ENCODE measurements at places on chromosomes 4 and X.

GRCh38 chr4:73653695-73654106, 33.5 kb upstream of the RASSF6 start:
- DNase-seq, result peak; percentile 53

- peak; percentile 6 for DNase-seq
These were observed 4.0 kb downstream of the TCEAL8 start for GRCh38 chrX:103250977-103251376.

GRCh38 chr4:110898290-110898689, 275.4 kb upstream of the PITX2 start:
- no peak for DNase-seq

DNA sequence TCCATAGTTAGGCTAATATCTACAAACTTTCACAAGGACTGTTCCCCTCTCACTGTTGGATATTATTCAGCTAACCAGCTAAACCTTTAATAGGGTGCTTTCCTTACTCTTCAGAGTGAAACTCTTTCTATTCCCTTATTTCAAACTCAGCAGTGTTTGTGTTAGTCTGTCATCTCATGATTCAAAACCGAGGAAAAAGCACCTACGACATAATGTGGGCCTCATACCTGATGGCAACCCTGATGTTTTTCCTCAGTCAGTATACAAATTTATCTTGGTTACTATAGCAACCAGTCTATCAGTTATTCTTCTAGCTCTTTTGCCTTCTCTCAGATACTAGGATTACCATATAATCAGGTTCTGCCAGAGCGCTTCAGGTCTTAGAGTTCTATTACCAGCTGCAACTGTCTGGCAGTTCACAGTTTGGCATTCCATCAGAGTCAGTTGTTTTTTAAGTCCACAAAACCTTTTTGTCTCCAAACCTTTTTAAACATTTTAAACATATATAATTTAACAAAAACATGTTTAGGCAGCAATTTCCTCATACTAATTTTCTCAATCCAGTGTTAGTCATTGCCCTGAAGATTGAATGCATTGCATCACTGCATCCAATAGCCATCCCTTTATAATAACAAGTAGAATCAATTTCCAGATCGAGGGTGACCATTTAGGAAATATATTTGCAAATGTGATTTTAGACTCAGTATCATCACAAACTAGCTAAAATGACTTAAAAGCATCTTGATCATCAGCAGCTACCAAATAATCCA, 7.4 kb downstream of the WDR44 start:
- peak; percentile 20 for DNase-seq

GRCh38 chr4:37324546-37324945, 80.0 kb downstream of the NWD2 start:
- no peak for DNase-seq

GRCh38 chr4:6999172-7000086, 43.7 kb upstream of the TADA2B start:
- DNase-seq, result peak; percentile 72

DNA sequence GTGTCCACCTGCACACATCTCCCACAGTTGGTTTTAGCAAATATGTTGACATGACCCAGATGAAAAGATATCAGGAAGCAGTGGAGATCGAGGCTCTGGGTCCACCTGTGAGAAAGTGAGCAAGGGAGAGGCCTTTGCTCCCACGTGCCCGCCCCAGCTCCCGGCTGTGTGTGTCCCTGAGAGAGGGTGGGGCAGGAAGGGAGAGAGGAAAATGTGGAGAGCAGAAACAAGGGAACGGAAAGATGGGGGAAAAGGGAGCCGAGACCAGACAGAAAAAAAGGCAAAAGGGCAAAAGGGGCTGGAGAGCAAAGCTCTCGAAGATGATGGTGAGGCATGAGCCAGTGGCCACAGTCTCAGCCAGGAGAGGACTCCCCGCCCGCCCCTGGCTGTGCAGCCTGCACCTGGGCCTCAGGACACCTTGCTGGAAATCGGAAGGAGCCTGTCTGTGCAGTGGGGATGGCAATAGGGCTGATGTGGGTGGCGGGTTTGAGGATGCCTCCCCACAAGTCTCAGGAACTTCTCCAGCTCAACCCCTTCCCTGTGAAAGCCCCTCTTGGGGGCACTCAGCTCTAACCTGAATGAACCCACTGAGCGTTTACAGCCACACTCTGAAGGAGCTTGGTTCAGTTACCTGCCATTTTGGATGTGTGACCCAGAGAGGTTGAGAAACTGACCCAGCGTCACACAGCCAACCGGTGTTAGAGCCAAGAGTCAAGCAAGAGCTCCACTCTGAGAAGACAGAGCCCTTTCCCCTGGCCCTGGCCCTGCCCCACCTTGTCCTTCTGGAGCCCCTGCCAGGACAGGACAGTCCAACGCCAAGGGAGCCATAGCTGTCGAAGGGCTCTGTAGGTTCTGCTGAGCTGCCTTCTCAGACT, 20.3 kb upstream of the MSX1 start:
- no peak for DNase-seq

DNA sequence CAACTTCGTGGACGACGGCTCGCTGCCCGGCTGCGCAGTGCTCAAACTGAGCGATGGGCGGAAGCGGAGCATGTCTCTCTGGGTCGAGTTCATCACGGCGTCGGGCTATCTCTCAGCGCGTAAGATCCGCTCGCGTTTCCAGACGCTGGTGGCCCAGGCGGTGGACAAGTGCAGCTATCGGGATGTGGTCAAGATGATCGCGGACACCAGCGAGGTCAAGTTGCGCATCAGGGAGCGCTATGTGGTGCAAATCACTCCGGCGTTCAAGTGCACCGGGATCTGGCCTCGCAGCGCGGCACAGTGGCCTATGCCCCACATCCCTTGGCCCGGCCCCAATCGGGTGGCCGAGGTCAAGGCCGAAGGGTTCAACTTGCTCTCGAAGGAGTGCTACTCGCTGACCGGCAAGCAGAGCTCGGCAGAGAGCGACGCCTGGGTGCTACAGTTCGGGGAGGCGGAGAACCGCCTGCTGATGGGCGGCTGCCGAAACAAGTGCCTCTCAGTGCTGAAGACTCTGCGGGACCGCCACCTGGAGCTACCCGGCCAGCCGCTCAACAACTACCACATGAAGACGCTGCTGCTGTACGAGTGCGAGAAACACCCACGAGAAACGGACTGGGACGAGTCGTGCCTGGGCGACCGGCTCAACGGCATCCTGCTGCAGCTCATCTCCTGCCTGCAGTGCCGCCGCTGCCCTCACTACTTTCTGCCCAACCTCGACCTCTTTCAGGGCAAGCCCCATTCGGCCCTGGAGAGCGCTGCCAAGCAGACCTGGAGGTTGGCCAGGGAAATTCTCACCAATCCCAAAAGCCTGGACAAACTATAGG, 1.5 kb downstream of the MAB21L2 start:
- DNase-seq, result no peak

DNA sequence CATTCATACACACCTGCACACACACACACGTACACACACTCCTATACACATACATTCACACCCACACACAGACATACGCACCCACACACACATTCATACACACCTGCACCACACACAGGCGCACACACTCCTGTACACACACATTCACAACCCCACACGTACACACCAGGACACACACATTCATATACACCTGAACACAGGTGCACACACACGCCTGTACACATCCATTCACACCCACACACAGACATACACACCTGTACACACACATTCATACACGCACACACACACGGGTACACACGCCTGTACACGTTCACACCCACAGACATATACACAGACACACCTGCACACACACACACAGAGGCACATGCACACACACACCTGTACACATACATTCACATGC, 53.0 kb upstream of the PPP2R3B start:
- DNase-seq, result no peak

DNA sequence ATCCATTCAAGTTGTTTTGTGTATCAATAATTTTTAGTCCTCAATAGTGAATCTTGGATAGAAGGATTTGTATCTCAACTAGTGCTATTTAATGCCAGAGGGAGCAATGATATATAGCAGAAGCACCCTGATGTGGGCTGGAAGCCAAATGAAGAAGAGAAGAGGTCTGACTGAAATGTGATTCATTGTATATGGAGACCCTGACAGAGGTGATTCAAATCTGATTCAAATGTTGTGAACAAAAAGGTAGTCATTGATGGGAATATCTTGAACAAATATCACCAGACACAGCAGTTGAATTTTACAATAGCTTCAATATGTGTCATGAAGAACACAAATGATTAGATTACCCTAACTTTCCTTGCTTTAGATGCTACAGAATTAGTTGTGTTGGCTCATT, 27.5 kb upstream of the SULT1B1 start:
- peak; percentile 26 for DNase-seq

DNA sequence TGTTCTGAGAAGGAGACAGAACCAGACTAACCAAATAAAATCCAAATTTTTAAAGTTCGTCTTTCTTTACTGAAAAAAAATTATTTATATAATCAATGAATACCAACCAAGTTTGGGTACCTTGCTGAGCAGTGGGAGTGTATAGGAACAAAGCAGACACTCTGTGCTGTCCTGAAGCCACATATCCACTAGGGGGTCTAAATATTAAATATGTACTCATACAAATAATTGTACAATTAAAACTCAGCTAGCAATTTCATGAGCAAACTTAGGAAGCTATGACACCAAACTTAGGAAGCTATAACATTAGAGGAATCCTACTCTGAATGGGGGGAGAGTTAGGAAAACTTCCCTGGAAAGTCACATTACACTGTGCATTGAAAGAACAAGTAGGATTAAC, 582.0 kb upstream of the EPHA5 start:
- no peak for DNase-seq

DNA sequence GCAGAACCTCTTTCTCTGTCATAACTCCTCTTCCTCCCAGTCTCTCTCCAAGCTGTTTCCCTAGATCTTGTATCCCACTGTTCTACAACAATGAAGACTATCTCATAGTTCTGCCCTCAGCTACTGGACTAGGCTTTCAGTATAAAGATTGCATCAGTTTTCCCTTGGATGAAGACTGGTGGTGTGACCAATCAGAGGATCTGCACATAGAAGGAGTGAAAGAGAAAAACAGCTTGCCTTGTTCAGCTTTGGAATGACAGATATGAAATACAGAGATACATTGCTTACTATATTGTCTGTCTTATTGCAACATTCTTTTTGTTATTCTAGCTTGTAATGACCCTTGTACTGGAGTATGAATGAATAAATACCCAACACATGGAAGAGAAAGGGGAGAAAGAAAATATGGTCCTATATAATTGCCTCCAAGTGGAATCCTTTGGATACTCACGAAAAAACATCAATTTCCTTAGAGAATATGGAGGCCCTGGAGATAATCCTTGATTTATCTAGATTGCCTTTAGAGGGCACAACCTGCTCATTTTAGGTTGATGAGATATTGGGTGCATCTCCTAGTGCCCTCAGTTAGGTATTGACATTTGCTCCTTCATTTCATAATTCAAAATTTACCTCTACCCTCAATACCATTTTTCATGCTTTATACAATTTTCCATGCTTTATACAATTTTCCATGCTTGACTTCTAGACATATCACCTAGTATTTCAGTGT, 395.8 kb downstream of the NAF1 start:
- no peak for DNase-seq

- no peak for DNase-seq
These were observed at the start of gene IL21 for GRCh38 chr4:122621016-122621507. IL21 (minus strand) TSS chr4:122621066; CDS start chr4:122621011, 55 bp downstream.

- DNase-seq, result no peak
These were observed 47.5 kb downstream of the PPA2 start for GRCh38 chr4:105426187-105426897.

GRCh38 chr4:164304861-164305260, 449.1 kb upstream of the SMIM31 start:
- DNase-seq, result peak; percentile 4

DNA sequence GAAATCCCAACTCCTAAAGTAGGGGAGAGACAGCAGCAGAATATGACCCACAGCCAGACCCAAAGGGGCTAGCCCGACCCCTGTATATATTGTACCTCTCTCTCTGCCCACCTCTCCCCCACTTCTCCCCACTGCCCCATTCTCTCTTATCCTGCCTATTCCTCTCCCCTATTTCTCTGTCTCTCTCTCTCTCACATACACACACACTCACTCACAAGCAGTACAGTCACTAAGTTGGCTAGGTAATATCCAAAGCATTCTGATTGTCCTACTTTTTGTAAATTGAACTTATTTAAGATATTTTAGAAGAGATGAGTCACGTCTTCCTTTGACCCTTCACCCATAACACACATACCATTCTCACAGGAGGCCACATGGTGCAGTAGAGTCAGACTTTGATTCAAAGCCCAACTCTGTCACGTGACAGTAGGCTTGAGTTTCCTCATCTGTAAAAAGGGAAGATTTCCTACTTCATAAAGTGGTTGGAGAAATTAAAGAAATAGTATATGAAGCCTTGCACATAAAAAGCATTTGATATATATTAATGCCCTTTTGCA, 29.5 kb downstream of the SRPX2 start:
- no peak for DNase-seq

GRCh38 chr4:19119904-19120560, 1098.5 kb upstream of the LCORL start:
- no peak for DNase-seq

DNA sequence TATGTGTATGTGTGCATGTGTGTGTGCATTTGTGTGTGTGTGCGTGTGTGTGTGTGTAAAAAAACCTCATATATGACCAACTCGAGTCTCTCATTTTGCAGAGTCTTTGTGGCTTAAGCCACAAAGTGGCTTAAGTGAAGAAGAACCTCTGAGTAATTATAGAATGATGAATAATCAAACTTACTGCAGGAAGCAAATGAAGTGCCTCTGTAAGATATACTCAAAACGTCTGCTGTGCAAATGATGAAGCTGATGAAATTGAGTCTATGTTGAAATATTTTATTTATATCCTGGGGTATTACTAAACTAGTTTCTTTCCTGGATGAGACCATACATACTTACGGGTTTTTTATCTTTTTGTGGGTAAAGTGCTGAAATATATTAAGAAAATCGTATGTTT, 1198.7 kb downstream of the PCDH7 start:
- DNase-seq, result no peak

DNA sequence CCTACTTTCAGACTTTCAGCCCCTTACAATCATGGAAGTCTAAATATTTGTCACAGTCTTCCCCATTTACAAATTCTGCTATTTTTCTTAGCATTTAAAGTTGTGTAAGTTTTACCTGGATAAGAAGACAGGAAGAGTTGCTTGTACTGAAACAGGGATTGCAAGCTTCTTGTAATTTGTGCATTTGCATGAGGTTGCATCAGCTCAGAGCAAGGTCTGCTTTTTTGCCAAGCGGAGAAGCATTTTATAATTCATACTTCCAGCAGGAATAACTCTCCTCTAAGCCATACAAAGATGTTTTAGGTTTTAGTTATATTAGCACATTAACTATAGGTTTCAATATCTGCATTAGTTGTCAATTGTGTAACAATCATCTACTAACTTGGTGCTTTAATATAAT, 922.0 kb upstream of the PABPC4L start:
- no peak for DNase-seq

- DNase-seq, result no peak
These were observed 75.8 kb downstream of the DHX15 start for GRCh38 chr4:24508541-24508940.

GRCh38 chr4:3766036-3766784, at the start of gene ADRA2C:
ADRA2C (plus strand) TSS chr4:3766385; CDS start chr4:3766607, 222 bp downstream.
- DNase-seq, result no peak

GRCh38 chrX:69065451-69065850, 99.8 kb downstream of the PJA1 start:
- peak; percentile 5 for DNase-seq

GRCh38 chr4:93751411-93751810, 77.1 kb upstream of the ATOH1 start:
- no peak for DNase-seq

- DNase-seq, result no peak
These were observed 388.2 kb downstream of the MAGEE1 start for GRCh38 chrX:76815754-76816153.

Measured in RWPE1 (cell line).